Skin of body (tissue), 3 donors: ENCODE measurements at places on chromosomes 12 and 14. TPM values are rescaled to one million over a fixed set of nuclear protein-coding genes. Genes with fewer than 3 reads are reported as not detected.

PAH gene
- total RNA-seq: not detected

CLEC2A gene
- total RNA-seq: 18.5 TPM

TMEM132C gene
- 11.7 TPM for total RNA-seq

FLVCR2 gene
- 5.6 TPM for total RNA-seq
